NCI-H526 treated with DMSO at 0.1 percent for 48 hours (cell line): ENCODE measurements at places on chromosomes 6 and 20.

- no peak for DNase-seq
These were observed 115.9 kb downstream of the OTOR start for GRCh38 chr20:16864069-16864468.

GRCh38 chr20:5680192-5680591 lies 70.0 kb upstream of the SHLD1 start:
- DNase-seq: no peak

DNA sequence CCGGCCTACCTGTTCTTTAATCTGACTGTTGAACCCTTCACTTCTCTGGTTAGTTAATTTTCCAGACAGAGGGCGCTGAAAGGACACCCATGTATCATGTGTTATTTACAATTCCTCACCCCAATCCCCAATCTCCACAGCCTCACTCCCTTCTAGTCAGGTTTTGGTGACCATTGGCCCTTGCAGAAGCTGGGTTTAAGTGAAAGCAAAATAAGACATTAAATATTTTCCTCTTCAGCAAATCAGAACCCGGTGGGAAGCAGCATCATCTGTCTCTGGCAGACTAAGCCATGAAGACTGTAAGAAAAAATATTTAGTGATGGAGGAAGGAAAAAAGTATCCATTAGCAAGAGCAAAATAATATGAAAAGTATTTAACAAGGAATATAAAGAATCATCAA lies 9.4 kb upstream of the HLA-DQA1 start:
- DNase-seq: no peak

GRCh38 chr6:107192830-107193229 lies 77.5 kb upstream of the BEND3 start:
- peak; percentile 68 for DNase-seq

DNA sequence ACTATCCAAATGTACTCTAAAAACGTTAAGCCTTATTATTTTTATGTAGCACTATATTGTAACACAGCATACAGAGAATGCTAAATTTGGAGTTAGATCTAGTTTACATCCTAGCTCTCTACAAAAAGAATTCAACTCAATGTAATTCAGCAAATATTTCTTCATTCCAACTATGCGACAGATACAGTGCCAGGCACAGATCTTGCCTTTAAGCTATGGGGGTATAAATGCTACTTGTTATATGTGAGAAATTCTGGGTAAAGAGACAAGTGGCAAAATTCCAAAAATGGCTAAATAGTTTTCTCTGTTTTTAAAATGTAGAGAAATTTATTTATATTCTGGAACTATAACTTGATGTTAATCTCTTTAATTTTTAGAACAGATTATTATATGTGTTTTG lies 63.2 kb downstream of the SEL1L2 start:
- no peak for DNase-seq

DNA sequence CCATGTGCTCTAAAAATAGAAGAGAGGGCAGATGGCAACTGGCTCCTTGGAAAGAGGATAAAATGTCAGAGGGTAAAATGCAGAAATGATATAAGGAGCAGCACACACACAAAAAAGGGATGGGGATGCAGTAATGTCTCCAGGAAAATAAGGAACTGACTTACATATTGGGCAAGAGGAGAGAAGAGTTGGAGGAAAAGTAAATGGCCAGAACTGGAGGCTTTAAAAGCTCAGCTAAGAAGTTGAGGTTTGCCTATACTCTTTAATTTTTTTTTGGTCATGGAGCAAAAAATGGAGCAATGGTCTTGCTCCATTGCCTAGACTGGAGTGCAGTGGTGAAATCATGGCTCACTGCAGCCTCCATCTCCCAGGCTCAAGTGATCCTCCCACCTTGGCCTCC lies 93.7 kb downstream of the SULF2 start:
- no peak for DNase-seq
